Fibroblast of skin of left quadriceps (primary cell): ENCODE measurements at places on chromosomes 2 and 18.

GRCh38 chr2:129456691-129457090 is 522.8 kb upstream of the RAB6C start:
- no peak for DNase-seq

GRCh38 chr2:237896956-237897355 is 37.5 kb downstream of the RAMP1 start:
- no peak for DNase-seq

DNA sequence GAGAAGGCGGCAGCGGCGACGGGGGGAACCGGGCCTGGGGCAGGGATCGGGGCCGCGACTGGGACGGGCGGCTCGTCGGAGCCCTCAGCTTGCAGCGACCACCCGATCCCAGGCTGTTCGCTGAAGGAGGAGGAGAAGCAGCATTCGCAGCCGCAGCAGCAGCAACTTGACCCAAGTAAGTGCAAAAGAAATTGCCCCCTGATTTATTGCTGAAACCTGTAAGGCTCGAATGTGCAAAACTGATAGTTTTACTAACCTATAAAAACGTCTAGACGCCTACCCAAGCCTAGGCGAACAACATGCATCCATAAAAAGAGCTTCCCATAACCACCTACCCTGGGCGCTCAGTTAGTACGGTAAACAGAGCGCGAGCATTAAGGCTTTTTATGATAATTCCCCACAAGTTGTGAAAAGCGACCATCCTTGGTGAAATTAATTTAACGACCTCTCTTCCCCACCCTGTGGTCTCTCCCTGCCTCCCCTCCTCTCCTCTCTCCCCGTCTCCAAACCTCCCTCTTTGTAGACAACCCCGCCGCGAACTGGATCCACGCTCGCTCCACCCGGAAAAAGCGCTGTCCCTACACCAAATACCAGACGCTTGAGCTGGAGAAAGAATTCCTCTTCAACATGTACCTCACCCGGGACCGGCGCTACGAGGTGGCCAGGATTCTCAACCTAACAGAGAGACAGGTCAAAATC is 1.0 kb downstream of the HOXD9 start:
- no peak for DNase-seq

DNA sequence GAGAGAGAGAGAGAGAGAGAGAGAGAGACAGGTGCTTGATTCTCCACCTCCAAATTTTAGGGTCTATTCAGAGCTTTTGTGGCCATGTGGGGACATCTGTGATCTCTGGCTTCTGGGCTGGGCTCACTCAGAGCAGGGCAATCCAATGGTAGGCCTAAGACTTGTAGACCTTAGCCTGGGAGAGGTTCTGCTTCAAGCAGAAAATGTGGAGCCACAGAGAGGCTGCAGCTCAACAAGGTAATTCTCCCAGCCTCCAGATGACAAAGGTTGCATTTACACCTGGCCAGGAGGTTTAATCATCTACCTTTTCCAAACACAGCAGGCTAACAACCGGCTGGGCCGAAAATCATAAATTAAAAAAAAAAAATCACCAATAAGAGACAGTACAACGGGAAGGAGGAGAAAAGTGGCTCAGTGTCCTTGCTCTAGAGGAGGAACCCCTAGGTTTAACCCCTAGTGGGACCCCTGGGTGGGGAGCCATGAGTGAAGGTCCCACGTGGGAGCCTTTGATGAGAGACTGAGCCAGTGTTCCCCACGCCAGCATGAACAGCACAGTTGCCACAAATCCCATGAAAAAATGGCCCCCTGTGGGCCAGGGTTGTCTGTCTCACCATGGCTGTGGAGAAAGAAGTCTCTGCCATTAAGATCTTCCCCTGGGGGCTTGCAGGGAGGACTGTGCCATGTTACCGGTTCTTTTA is 124.0 kb upstream of the GATA6 start:
- no peak for DNase-seq

- no peak for DNase-seq
These were observed 25.5 kb downstream of the SP5 start for GRCh38 chr2:170740660-170741059.

- DNase-seq = no peak
These were observed 307.2 kb downstream of the FBXO15 start for GRCh38 chr18:73840319-73840945.

DNA sequence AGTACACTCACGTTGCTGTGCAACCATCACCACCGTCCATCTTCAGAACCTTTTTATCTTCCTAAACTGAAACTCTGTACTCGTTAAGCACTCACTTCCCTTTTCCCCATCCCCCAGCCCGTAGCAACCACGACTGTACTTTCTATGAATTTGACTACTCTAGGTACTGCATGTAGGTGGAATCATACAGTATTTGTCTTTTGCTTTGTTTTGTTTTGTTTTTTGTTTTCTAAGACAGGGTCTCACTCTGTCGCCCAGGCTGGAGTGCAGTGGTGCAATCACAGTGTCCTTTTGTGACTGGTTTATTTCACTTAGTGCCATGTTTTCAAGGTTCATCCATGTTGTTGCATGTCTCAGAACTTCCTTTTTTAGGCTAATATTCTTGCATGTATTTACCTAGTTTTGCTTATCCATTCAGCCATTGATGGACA is 7.0 kb upstream of the TYMS start:
- DNase-seq = no peak
